Inflammatory macrophage treated with lipopolysaccharide for 4 hours (primary cell): ENCODE measurements at places on chromosomes 4 and X.

DNA sequence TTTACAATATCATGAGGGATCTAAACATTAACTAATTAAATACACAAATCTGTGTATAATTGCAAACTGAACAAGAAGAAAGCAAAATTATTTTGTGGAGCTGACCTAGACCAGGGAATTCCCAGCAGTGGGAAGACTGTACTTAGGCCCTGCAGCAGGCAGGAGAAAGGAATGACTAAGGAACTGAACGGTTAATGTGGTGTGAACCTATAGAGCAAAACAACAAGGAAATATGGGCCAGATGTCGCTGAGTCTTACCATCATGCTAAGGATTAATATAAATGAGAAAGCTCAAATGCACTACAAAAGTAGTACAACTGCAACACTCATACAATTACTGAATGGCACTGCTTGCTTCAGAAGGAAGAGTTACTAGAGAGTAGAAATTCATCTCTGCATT is 120.3 kb upstream of the ATXN3L start:
- no peak for DNase-seq

DNA sequence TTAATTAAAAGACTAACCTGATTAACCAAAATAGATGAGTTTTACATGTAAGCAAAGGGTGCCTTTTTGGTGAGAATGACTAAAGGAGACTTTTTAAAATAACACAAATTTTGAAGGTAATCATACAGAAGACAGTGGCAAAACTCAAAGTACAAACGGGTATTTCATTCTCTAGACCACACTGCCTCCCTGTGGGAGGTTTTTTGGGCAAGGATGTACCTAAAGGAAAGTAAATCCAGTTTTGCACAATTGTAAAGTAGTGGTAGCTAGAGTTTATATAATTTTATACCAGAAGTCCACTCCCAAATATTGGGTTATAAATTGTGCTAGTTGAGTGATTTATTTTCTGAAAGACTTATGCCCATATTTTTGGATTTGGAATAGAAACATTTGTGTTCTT is 201.0 kb downstream of the PAPSS1 start:
- DNase-seq = no peak

DNA sequence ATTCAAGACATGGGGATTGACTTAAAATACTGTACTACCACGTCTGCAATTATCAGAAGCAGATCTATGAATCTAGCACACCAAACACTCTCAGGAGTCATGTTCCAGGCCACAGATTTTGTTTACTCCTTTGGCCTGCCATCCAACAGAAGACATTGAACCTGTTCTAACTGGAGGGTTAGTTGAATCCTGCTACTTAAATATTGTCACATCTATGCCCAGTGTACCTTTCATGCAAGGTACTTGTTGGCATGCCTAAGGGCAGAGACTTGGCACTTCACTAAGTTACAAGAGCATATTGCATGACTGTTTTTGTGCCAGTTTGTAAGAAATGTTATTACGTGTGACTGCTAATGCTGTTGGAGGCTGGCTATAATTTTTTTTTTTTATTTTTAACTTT is 126.9 kb upstream of the BCOR start:
- no peak for DNase-seq

DNA sequence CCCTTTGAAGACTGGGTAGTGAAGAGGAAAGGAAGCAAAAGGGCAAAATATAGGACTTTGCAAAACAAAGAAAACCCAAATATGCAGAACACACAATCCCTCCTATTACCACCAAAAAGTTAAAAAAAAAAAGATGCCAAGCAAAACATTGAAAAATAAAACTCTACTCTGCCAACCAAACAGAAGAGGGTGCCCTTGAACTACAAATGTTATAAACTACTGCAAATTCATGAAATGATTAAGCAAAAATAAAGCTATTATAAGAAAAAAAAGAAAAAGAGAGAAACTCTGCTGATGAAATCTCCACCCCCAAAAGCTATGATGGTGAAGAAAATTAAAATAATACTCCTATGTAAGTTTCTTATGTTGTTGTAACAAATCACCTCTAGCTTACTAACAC is 168.5 kb upstream of the STK26 start:
- no peak for DNase-seq

DNA sequence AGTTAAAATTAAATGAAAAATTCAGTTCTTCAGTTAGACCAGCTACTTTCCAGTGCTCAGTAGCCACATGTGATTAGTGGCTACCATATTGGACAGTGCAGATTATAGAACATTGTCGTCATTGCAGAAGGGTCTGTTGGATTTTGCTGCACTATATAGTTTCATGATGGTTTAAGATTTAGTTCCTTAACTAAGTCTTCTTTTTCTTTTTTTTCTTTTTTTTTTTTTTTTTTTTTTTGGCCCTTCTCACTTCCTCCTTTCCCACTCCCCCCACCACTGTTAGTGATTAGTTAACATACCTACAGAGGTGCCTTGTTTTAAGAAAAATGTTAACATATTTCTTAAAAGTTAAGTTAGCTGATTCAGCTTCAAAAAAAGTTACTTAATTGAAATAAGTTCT is 9.0 kb downstream of the RAB9A start:
- DNase-seq = no peak

GRCh38 chrX:95995583-95995982 is 689.1 kb upstream of the DIAPH2 start:
- DNase-seq = no peak

GRCh38 chr4:107897823-107898222 is 33.5 kb upstream of the CYP2U1 start:
- DNase-seq = no peak

GRCh38 chr4:105293360-105293759 is 146.7 kb downstream of the TET2 start:
- DNase-seq = peak; percentile 72

DNA sequence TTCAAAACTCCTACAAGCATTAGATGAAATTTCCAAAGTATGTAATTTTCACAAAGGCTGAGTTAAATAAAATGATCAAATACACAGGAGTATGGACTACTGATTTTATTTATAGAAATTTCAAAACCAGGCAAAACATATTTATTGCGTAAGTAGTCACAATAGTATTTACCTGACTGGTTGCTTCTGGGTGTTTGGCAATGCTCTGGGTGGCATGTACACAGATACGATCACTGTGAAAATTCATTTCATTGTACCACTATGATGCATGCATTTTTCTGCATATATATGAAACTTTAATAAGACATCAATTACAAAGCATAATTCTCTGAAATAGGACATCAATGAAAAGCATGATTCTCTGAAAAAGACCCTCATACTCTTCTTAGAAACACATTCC is 384.2 kb downstream of the TLL1 start:
- no peak for DNase-seq

GRCh38 chr4:147987252-147987651 is 255.4 kb downstream of the ARHGAP10 start:
- peak; percentile 16 for DNase-seq

DNA sequence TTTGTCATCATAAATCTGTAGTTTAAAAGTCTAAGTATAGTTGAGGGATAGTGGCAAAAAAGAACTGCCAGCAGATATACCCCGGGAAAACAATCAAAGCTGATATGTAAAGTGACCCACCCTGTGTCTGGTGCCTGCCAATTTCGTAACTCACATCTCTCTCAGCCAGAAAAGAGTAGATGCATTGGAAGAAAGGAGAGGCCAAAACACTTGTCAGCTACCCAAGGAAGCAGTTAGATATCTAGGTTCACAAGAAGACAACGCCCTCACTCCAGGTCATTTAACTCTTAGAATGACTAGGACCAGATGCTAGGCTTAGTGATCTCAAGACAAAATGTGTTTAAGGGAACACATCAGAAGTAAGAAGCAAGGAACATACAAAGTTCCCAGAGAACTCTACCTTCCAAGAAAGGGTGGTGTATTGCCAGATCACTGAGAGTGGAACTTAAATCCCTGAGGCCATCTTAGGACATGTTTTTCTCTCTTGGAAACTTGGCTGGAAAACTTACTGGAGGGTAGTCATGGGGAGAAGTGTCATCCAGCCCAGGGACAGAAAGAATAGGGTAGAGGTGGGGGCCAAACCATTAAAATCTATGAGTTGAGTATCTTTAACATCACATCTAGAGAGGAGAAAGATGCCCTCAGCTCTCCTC is 125.9 kb downstream of the SHISA3 start:
- DNase-seq = no peak

DNA sequence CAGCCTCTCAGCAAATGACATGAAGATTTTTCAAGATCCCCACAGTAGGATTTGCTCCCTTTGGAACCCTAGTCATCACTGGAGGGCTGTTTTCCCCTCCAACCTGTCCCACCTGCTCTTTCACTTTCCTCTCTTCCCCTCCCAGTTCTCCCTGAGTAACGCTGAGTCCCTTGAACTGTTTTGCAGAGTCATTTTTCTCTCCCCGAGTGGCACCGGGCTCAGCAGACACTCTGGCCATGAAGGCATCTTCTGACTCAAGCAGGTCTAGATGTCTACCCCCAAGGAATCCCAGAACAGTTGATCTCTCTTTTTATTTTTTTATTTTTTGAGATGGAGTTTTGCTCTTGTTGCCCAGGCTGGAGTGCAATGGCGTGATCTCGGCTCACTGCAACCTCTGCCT is 52.2 kb downstream of the HTRA3 start:
- no peak for DNase-seq

- DNase-seq = no peak
Observed at GRCh38 chr4:115171220-115171619, 57.8 kb upstream of the NDST4 start.

DNA sequence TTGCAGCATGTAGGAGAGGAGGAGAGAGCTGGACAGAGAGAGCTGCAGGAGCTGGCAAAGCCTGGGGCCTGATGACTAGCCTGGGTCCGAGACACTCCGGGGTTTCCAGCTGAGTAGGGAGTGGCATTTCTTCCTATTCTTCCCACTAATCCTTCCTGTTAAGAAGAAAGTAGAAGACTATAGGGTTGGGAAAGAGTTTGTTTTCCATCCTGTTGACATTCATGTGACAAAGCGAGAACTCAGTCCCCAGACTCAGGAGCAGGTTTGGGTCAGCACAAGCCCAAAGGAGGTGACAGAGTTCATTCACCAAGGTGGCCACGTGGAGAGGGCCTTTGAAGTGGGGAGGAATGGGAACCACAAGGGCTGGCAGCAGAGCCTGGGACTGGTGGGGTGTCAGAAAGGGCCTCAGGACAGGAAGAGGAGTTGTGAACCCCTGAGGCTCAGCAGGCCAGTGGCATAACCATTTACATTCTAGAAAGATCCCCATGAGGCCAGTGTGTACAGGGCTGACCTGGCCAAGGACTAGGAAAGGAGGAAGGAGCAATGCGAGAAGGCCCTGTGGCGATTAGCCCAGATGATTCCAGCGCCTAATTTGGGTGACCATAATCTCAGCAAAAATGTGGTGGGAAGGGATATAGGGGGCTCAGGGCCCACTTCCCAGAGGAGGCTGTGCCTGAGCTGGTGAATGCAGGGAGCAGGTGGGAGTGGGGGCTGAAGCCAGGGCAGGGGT is 3.3 kb upstream of the HAUS3 start:
- DNase-seq = peak; percentile 32

- no peak for DNase-seq
Observed at GRCh38 chr4:142365391-142365790, 480.7 kb downstream of the INPP4B start.

DNA sequence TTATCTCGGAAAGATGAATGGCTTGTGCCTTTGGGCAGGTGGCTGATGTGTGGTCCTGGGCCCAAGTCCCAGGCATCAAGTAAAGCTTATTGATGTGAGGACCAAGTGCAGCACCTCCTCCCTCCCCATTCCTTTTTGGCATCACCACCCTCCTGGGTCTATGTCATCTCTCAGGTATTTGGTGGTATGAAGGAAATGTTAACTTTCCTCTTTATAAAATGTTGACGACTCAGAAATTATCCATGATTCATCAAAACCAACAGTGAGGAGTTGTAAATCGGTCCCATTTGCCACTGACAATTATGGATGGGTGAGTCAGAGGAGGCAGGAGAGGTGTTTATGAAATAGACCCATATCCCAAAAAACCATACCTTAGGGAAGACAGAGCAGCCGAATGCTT is 229.4 kb upstream of the GATB start:
- no peak for DNase-seq

- peak; percentile 48 for DNase-seq
Observed at GRCh38 chrX:134520860-134521390, 61.0 kb downstream of the HPRT1 start.

GRCh38 chr4:71773004-71773403 is 10.9 kb downstream of the GC start:
- DNase-seq = no peak

DNA sequence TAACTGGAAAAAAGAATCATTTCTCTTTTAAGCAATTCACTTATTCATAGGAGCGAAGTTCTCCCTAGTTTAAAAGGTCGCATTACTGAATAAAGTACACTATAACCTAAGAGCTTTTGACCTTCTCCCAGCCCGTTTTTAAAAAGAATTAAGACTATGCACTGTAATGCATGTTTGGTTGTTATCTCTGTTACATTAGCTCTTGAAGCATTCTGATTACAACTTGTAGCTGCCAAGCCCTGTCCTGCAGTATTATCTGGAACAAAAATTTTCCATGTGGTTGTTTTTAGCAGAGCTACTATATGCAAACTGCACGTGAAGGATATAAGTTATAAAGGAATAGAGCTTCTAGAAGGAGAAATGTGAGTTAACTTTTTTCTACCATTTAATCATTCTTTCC is 8.1 kb downstream of the GAB1 start:
- no peak for DNase-seq

DNA sequence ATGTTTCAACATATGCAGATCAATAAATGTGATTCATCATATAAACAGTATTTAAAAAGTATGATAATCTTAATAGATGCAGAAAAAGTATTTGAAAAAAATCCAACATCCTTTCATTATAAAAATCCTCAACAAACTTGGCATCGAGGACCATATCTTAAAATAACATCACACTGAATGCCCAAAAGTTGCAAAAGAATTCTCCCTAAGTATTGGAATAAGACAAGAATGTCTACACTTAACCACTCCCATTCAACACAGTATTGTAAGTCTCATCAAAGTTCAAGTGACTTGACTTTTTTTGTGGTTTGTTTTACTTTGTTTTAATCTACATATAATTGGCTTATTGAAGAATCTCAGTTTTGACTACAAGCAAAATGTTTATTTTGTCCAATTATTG is 779.0 kb upstream of the SLIT2 start:
- no peak for DNase-seq
